Dermis blood vessel endothelial cell (primary cell): ENCODE measurements at places on chromosomes 3 and 15.

- peak; percentile 98 for DNase-seq
Measured at GRCh38 chr3:194070634-194071409, 65.1 kb upstream of the HES1 start.

GRCh38 chr3:183013074-183013473, 32.7 kb upstream of the DCUN1D1 start:
- no peak for DNase-seq

- peak; percentile 69 for DNase-seq
Measured at GRCh38 chr3:73086071-73086494, 24.6 kb downstream of the EBLN2 start.

GRCh38 chr15:88838667-88839066, 35.4 kb downstream of the ACAN start:
- DNase-seq: no peak

- DNase-seq: no peak
Measured at GRCh38 chr15:98996169-98996568, 11.4 kb downstream of the PGPEP1L start.

GRCh38 chr15:73688455-73688854, 4.3 kb downstream of the CD276 start:
- DNase-seq: peak; percentile 58

- no peak for DNase-seq
Measured at GRCh38 chr3:50325497-50326181, 2.4 kb downstream of the TUSC2 start.

DNA sequence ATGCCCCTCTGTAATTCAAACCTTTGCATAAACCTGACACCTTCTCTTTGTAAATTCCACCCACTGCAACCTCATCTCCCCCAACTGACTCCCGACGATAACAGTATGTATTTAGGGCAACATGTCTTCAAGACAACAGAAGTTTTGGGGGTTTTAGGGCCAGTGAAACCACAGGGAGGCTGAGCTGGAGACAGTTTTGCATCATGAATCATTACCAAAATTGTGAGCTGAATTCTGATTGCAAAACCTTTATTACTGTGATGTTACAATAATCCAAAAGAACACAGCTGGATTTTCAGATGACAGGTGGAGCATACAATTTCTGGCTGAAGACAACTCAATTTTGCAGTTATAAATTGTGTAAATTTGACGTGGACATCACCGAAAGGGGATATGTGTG, 281.3 kb upstream of the TTC14 start:
- DNase-seq: no peak

DNA sequence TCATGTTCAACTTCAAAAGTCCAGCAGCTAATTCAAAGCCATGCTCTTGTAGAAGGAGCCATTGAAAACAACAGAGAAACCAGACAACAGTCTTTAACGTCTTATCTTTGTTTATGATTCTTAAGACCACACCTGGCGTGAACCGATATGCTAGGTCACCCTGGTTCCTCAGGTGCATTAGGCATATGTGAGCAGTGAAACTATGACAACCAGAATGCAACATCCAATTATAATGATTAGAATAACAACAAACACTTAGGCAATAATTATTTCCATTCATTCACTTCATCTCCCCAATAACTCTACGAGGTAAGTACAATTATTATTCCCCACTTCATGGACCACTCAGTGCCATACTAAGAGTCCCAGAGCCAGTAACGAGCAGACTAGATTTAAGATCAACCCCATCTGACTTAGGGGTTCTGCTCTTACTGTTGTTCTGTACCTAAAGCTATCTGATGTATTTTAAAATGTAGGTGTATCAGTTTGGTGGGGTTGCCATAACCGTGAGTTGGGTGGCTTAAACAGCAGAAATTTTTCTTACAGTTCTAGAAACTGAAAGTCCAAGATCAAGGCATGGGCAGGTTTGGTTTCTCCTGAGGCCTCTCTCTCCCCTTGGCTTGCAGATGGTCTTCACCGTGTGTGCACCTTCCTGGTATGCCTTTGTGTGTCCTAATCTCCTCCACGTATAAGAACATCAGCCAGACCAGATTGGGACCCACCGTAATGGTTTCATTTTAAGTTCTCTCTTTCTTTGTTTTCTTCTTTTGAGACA, 997.8 kb upstream of the CFAP20DC start:
- DNase-seq: no peak

DNA sequence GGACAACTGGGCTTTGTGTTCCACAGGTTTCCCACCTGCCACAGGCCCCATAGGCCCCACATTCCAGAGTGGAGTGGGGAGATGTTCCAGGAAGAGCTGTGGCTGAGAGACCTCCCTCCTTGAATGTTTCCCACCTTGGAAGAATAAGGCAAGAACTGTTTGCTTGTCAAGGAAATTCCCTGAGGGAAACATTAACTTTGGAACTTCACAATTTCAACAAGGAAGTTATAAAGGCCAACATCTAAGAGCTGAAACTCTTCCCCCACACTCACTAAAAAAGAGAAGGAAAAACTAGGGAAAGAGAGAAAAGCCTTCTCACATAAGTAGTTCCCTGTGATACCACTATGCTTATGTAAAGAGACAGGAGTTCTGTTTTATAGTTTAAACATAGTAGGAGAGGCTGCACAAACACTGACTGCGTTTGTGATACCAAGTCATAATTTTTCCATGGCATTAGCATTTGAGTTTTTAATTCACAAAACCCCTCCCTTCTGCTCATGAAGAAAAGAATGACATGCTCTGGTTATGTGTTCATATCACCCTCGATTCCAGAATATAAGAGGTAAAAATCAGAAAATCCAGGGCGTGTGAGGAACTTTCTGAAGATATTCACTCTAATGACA, 39.8 kb upstream of the SPRED1 start:
- no peak for DNase-seq

GRCh38 chr15:38028869-38029268, 94.4 kb downstream of the TMCO5A start:
- DNase-seq: no peak

DNA sequence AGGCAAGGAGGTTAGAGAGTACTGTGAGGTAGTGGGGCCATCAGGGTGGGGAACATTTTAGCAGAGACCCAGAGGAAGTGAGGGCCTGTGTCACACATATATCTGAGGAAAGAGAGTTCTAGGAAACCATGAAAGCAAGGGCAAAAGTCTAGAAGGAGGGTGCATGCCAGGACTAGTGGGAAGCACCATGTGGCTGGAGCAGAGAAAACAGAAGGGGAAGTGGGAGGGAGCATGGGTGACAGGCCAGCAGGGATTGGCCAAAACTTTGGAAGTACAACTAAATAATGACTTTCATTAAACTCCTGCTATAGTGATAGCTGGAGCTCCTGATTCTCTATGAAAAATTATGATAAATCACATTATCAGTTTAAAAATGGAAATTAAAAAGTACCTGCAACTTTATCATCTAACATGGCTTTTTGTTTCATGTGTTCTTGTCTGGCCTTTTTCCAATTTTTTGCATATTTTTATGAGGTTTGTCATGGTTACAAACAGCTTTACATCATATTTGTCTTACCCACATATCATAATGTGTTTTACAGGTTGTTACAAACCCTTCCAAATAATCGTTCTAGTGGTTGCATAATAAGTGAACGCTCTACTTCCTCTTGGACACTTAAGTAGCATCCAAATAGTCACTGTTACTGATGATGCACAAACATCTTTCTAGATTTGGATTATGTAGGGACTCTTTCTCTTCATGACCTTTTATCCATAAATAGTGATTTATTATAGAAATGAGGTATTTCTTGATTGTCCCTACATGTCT, 168.3 kb downstream of the NEK10 start:
- no peak for DNase-seq

- no peak for DNase-seq
Measured at GRCh38 chr3:168975576-168975975, 687.9 kb downstream of the MECOM start.

GRCh38 chr3:177563792-177564191, 366.5 kb upstream of the TBL1XR1 start:
- DNase-seq: no peak

- DNase-seq: peak; percentile 21
Measured at GRCh38 chr15:23385886-23386430, 31.4 kb downstream of the GOLGA8S start.

- DNase-seq: no peak
Measured at GRCh38 chr3:13878281-13879101, 1.4 kb downstream of the WNT7A start.

DNA sequence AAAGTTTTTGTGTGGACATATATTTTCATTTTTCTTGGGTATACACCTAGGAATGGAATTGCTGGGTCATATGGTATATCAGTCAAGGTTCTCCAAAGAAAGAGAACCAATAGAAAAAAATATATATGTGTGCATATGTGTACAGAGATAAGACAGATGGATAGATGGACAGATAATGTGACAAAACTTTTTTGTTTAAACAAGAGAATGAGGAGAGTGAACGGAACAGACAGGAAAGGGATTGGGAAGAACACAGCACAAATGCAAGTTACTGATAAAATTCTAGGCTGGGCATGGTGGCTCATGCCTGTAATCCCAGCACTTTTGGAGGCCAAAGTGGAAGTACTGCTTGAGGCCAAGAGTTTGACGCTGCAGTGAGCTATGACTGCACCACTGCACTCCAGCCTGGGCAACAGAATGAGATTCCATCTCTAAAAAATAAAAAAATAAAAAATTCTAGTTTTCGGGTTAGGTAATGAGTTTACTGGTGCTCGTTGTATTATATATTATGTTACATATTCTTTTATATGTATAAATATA, 50.0 kb downstream of the HSPBAP1 start:
- DNase-seq: no peak

GRCh38 chr3:188183452-188183851, 29.5 kb downstream of the LPP start:
- DNase-seq: peak; percentile 63

DNA sequence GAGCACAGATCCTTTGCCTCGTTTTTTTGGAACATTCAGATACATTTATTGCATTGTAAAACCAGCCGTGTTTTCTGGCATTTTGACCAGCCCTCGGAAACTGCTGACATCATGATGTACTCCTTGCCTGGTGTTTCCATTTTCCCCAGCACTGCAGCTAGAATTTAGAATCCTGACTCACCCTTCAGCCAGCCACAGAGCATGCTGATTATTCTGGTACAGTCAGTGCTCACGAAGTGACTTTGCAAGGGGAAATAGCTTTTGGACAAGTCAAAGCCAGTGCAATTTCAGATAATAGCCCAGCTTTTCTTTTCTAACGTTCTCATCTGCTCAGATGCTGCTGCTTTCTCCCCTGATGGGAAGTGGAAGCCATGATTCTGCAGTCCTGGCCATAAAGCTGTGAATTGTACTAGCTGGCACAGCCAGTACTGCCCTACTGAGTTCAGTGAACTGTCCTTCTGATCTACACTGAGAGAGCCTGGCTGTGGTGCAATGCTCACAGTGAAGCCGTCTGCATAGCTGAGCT, 12.1 kb upstream of the CNBP start:
- peak; percentile 83 for DNase-seq

- no peak for DNase-seq
Measured at GRCh38 chr3:128240232-128240631, 87.0 kb downstream of the EEFSEC start.

GRCh38 chr3:178482981-178483380, 53.3 kb upstream of the KCNMB2 start:
- no peak for DNase-seq

DNA sequence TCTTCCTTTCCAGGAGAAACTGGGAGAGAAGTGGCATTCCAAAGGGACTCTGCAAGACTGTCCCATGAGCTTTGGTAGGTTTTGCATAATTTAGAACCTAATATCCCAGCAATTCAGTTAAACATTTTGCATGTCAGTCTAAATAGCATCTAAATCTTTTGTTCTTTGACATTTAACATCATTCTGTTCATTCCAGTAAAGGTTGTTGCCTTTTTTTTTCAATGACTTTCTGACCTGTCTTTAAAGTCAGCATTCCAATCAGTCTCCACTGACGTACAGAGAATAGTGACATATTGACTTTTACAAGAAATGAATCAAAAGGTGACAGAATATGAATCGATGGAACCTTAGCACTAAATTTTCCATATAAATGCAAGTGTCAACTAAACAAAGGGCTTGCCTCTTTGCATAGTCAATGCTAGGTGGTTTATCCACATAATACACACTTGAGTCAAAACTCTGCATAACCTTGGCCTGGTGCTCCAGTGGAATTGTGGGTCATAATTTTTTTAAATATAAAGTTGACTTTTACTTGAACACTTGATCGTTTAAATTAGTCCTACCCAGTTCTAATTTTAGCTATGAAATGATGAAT, 370.1 kb downstream of the CNTN6 start:
- DNase-seq: no peak

GRCh38 chr3:183826448-183827250, 1.3 kb upstream of the MAP6D1 start:
- no peak for DNase-seq

DNA sequence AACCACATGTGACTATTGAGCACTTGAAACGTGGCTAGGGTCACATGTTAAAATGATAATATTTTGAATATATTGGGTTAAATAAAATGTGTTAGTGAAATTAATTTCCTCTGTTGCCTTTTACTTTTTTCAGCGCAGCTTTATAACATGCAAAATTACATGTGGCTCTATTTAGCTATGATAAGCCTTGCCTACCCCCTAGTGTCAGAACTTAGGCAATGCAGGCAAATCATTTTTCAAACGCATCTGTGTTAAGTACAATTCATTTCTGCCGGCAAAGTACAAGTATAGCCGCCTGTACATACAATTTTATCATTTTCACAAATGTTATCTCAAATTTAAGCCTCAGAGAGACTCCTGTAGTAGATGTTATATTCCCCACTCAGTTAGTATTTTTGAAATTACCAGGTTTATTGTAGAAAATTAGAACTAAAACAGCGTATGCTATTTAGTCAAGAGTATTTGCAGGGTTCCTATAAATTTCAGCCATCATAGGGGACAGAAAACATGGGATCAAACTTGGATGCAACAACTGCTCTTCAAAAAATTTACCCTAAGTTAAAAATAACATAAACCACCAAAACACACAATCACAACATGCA, 56.1 kb downstream of the TAFA4 start:
- DNase-seq: peak; percentile 85

- DNase-seq: no peak
Measured at GRCh38 chr15:70752193-70752635, 11.1 kb downstream of the UACA start.

DNA sequence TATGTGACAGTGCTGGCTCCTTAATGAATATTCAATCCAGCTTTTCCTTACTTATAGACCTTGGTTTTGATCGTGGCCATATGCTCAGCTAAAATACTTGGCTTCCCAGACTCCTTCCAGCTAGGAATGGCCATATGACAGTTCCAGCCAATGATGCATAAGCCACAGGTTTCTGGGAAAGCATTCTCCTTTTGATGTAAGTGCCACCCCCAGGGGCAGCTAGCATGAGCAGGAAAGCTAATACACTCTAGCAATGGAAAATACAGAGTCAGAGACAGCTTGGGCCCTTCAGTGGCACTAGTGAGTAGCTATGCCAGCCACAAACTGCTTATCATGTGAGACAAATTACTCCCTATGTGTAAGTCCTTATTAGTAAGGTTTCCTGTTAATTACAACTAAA, 26.7 kb downstream of the TBC1D2B start:
- no peak for DNase-seq

- DNase-seq: peak; percentile 92
Measured at GRCh38 chr3:29694783-29695182, 413.9 kb downstream of the RBMS3 start.

GRCh38 chr3:132267391-132267993, 49.7 kb upstream of the ACP3 start:
- DNase-seq: no peak

GRCh38 chr3:134073583-134073945, 43.8 kb upstream of the SLCO2A1 start:
- DNase-seq: no peak

- DNase-seq: no peak
Measured at GRCh38 chr15:90607361-90607760, 77.6 kb downstream of the CRTC3 start.

GRCh38 chr3:191972714-191973398, 511.9 kb downstream of the PYDC2 start:
- no peak for DNase-seq

GRCh38 chr3:25781145-25781757, 2.0 kb downstream of the NGLY1 start:
- DNase-seq: no peak
